ENCODE measurements at places on chromosomes 4 and X. TPM values are rescaled to one million over a fixed set of nuclear protein-coding genes. Genes with fewer than 3 reads are reported as not detected.

TLR3 gene
- total RNA-seq = 2.0 TPM

CFAP99 gene
- total RNA-seq = 0.18 TPM

BEX3 gene
- 462 TPM for total RNA-seq

PPM1K gene
- 10.1 TPM for total RNA-seq

NEIL3 gene
- 1.3 TPM for total RNA-seq

CBR4 gene
- 13.8 TPM for total RNA-seq

ESX1 gene
- not detected for total RNA-seq

GABRG1 gene
- total RNA-seq = not detected

PTPN13 gene
- total RNA-seq = 37.3 TPM

HUWE1 gene
- total RNA-seq = 69.0 TPM

UGT2B7 gene
- total RNA-seq = not detected

USP51 gene
- total RNA-seq = 1.9 TPM

P2RY10 gene
- total RNA-seq = not detected

BEND2 gene
- not detected for total RNA-seq

SSX3 gene
- total RNA-seq = not detected

AVPR2 gene
- not detected for total RNA-seq

YIPF6 gene
- 24.0 TPM for total RNA-seq

Data from smooth muscle cell of bladder (primary cell).